Posterior cingulate gyrus (tissue), 11 donors: ENCODE measurements at places on chromosomes 1 and 21.

- no peak for DNase-seq
Measured at GRCh38 chr1:223008808-223009207, 134.2 kb downstream of the TLR5 start.

DNA sequence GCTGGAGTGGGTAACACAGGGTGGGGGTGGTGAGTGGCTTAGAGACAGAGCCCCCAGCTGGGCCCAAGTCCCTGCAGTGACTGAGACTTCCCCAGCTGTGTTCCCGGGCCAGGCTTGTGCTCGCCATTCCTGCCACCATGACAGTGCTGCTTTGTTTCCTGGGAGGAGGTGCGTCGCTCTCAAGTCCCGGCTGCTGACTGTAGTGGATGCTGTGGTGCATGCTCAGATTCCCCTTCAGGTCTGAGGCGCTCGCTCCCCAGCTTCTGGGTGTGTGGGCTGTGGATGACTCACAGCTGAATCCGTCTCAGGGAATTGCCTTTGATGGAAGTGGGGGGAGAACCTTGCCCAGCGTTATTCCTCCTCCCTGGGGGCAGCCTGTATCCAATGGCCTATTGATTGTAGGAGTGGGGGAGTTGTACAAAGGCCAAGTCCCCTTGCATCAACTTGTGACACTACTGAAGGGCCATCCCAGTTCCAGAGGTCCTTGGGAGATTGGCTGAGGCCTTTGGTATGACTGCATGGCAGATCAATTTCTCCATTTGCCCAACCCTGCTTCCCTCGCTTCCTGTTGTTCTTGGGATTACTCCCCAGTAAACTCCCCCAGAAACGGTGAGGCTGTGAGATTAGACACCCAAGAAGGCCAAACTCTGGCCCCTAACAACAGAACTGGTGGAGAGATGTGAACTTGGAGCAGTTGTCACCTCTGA, 17.8 kb upstream of the POU3F1 start:
- DNase-seq = peak; percentile 92

DNA sequence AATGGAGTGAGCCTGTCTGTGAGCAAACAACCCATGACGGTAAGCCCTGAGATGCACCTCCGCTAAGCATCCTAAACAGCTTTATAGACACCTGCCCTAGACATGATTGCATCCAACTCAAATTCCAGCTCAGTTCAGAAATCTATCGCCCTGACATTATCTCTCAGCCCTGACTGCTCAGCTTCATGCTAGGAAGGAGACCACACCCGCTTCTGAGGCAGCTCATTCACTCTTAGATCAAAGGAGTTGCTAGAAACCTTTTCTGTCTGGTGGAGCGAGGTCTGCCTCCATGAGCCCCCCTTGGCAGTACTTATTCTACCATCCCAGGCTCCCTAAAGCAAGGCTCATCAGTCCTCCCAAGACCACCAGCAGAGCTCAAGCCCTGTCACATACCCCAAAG, 17.0 kb downstream of the IL10RB start:
- DNase-seq = no peak

- DNase-seq = no peak
Measured at GRCh38 chr1:155200920-155201319, 6.8 kb downstream of the THBS3 start.

GRCh38 chr1:225777583-225778336, at the start of gene SRP9:
SRP9 (plus strand) TSS chr1:225777826; CDS start chr1:225777941, 115 bp downstream.
- DNase-seq = peak; percentile 98

DNA sequence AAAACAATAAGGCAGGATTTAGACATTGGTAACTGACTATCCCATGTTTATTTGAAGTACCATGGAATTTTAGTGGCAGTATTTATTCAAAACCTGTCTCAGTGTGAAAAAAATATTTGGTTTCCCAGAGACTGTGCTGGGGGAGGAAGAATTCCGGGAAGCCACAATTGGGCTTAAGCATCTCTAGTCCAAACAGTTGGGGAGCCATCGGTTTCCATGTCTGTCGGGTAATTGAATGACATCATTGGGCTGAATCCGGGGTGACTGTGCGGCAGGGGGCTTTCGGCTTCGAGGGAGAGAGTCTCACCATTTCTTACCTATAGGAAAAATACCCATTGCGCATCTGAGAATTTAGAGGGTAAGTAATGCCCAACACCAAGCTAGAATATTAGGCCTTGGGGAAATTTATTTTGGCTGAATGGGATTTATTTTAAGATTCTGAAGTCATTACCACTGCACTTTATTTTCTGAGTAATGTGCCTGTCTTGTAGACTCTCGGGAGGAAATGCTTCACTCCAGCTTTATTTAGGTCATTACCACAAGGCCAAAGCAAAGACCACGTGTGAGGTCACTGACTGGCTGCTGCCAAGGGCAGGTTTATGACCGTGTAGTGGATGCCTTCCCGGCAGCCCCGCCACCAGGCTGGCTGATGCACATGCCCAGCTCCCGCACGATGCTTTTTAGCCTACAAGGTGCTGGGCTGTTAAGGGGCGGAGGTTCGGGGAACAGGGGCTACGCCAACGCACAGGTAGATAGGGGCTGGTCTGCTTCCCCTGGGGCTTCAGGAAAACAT, 23.1 kb upstream of the UMODL1 start:
- no peak for DNase-seq

- no peak for DNase-seq
Measured at GRCh38 chr1:159071970-159072582, 4.5 kb downstream of the AIM2 start.

DNA sequence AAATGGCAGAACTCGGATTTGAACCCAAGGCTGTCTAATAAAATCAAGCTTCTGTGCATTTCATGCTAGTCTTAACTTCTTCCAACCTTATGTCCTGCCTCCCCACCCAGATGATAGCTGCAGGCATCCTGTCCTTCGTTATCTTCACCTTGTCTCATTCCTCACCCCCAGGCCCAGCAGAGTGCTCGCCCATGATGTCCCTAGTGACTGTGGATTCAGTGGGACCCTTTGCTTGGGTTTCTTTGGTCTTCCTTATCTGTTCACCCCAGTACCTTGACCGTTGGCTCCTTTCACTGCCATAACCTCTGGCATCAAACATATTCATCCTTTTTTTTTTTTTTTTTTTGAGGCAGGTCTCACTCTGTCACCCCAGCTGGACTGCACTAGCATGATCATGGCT, 5.6 kb upstream of the BSDC1 start:
- DNase-seq = no peak

DNA sequence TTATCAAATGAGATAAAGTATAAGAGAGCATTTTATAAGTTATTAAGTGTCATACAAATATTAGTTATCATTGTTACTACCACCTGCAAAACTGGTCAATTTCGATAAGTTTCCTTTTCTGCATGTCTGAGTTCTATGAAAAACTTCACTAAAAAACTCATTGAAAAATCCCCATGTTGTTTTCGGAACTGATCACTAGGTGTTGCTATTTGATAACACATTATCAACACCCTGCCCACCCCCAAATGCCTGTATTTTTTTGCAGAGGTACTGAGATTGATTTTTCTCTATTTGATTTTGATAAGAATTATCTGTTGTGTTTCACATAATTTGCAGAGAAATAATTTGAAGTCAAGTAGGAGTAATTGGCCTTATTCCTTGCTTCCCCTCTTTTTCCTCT, 22.1 kb upstream of the DISP1 start:
- no peak for DNase-seq

GRCh38 chr1:172068334-172068733, 227.0 kb downstream of the DNM3 start:
- no peak for DNase-seq

GRCh38 chr1:7640920-7641585, 130.0 kb upstream of the VAMP3 start:
- peak; percentile 67 for DNase-seq

GRCh38 chr21:34219334-34220060, 144.3 kb upstream of the KCNE2 start:
- no peak for DNase-seq

DNA sequence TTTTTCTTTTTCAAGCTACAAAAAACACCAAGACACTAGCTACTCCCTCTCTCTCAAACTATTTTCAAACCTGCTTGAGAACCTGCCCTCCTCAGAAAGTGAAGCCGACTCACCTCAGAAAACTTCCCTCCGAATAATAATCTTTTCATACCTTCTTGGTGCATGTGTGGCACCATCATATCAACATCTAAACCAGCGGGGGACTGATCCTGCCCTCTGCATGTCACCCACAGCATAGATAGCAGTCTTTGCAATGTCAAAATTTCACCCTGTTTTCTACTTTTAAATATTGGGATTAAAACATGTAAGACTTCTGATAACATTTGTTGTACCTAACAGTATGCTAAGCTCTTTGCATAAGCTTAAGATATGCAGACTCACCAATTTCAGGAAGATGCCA, 1260.3 kb downstream of the PLA2G4A start:
- DNase-seq = no peak

DNA sequence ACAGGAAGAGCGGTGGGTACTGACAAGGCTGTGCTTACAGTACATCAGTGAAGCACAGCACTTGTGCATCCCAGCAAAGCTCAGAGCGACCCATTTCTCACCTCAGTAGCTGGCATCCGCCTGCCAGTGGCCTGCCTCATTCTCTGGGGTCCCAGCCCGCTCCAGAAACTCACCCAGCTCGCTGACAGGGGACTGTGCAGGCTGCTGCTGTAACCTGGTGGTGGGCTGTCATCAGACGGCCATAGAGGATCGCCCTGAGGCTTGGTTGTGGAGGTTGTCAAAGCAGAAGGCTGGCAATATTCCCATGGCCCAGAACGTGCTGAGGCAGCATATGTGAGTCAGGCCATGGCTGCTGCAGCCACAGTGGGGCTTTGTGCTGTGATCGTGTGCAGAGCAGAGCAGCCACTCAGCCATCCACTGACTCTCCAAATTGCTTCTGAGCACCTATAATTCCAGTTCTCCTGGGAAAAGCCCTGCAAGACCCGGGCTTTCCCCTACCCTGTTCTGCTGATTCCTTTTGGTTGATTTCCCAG, 13.6 kb upstream of the GPR137B start:
- DNase-seq = no peak

DNA sequence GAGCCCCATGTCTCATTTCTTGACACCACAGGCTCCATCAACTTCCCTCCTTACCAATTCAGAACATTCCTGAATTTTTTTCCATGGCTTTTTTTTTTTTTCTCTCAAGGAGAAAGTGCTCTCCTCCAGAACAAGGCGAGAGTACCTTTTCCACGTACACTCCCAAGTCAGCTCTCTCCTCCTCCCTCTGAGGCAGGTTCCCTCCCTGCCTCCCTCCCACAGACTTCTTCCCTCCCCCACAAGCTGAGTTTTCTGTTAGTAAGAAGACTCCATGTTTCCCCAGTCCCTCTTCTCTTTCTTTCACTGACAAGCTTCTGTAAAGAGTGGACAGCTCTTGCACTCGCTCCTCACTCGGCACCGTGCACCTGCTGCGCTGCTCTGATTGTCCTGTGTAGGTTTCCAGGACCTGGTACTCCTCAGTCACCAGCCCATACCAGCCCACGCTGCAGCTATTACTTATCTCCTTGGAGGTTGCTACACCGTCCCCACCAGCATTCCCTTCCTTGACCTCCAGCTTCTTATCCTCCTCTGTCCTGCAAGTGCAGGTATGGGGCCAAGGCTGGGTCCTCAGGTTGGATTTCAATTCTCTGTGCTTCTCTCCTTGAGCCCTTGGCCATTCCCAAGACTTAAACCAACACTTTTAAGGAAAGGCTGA, 3.8 kb downstream of the TRAF5 start:
- peak; percentile 42 for DNase-seq

- no peak for DNase-seq
Measured at GRCh38 chr1:213552045-213552444, 435.7 kb upstream of the PROX1 start.

- no peak for DNase-seq
Measured at GRCh38 chr21:17693801-17694200, 81.1 kb upstream of the BTG3 start.

- DNase-seq = no peak
Measured at GRCh38 chr1:170590921-170591705, 59.1 kb downstream of the GORAB start.

- DNase-seq = no peak
Measured at GRCh38 chr21:44279354-44280260, 6.1 kb upstream of the AIRE start.

- DNase-seq = no peak
Measured at GRCh38 chr21:17538576-17538975, 25.7 kb downstream of the CXADR start.

DNA sequence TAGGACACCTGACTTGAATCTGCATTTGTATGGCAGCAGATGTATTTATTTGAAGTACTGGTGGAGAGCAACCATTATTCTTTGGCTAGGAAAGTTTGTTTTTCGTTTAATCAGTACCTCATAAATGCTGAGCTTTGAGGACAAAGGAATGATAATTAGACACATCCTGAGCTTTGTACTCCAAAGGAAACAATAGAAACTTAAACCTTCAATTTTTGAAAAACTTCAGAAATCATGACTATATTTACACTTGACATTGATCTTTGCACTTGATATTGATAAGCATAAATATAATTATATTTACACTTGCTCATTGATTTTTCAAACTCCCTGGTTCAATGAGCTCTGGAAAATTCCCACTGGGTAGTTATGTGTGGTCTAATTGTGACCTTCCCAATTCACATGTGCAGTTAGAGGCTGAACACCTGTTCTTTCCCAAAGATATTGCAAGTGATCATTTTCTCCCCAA, 10.7 kb downstream of the PATJ start:
- DNase-seq = no peak

DNA sequence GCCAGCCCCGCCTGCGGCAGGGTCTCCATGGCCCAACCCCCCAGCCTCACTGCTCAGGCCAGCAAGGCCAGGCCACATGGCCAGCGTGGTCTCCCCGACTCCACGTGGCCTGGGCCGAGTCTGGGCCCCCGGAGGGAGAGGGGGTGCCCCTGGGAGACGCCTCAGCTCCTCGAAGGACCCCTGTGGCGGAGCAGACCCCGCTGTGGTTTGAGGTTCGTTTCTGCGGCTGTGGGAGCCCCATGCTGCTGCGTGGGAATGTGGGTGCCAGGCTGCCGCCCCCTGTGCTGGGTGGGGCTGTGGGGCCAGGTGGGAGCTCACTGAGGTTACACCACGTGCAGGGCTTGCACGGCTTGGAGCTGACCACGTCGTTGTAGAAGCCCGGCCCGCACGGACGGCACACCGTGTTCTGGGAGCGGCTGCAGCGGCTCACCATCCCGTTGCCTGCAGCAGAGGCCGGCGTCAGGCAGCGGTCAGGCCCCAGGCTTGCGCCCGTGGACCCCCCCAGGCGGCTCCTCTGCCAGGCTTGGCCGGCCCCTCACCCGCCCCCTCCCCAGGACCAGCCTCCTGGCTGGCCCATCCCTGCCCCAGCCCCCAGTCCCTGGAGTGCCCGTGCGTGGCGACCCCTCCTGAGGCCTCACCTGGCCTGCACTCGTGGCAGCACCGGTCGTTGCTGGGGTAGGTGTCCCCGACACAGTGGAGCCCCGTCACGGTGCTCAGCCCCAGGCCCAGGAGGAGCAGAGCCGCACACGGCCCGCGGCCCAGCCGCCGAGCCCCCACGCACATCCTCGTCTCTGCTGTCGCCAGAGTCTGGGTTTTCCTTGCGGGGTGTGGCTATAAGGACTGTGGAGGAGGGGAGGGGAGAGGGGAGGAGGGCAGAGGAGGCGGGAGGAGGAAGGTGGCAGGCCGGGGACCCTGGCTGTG, at the start of gene TNFRSF4:
TNFRSF4 (minus strand) TSS at position 809 of the 921 bp plus-strand sequence; CDS start at position 783, 26 bp downstream.
- DNase-seq = no peak
